CD4-positive, alpha-beta T cell treated with Interleukin-10 for 1 hour (primary cell): ENCODE measurements at places on chromosomes 7 and 10.

- DNase-seq: no peak
These were observed 562.7 kb downstream of the PTPRN2 start for GRCh38 chr7:158024881-158025280.

GRCh38 chr10:30702860-30703259 is 73.3 kb upstream of the LYZL2 start:
- no peak for DNase-seq

DNA sequence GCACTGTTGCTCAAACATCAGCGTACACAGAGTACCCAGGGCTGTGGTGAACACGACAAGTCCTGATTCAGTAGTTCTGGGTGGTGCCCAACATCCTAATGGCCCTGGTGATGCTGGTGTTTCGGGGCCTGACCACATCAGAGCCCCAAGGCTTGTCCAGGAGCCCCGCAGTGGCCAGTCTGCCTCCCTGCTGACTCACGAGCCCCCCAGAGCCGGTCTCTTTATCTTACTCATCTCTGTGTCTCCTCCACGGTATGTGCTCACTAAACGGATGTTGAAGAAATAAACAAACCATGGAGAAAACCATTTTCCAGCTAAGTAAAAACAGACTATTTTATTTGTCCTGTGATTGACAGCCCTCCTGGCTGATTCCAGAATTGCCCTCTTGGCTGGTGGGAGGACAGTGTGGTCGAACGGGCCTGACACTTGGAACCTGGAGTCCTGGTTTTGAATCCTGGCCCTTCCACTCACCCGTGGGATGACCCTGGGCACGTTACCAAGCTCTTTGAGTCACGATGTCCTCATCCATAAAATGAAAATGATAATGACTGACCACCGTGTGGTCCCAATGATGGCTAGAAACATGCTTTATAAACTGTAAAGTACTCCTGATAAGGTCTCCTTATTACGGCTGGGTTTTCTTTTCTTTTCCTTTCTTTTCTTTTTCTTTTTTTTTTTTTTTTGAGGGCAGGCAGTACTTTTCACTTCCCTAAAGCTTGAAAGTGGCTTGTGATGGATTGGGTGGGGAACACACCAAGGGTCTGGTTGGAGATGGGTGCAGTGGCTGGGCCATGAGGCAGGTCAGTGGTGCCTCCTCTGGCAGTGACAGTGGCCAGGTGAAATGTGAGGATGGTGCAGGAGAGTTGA is 5.7 kb downstream of the HIP1 start:
- DNase-seq: no peak

GRCh38 chr7:69880840-69881239 is 282.6 kb downstream of the AUTS2 start:
- no peak for DNase-seq

- DNase-seq: no peak
These were observed 163.1 kb downstream of the MAGI2 start for GRCh38 chr7:79290398-79290797.
